ENCODE measurements at places on chromosomes 13 and 19.
A peak's percentile ranks its signal among the peaks of the same experiment; 100 is the strongest.

DNA sequence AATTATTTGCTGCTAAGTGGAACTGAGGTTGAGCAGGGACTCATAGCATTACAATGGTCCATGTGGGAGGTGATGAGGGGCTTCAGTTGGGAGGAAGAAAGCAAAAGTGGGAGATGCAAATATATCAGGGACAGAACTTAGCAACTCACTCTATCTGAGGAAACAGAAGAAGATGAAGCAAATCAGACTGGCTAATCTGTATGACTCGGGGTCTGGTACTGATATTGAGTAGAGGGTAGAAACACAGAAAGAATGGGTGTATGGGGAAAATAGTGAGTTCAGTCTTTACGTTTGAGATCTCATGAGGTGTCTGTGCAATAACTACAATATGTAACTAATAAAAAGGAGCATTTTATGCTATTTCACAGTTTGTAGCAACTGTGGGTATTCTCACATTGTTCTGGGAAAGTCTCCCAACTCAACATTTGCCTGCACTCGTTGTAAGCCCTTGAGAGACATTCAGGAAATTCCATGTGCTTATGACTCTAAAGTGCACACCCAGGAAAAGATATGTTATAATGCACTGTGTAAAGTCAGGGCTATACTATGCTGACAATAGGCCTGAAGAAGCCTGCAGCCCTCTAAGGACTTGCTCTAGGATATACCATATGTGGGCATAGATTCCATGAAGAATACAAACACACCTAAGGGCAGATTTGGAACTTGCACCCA is 183.5 kb downstream of the SPRY2 start:
- no peak for DNase-seq

- peak; percentile 19 for DNase-seq
These were observed 23.1 kb upstream of the TNFRSF19 start for GRCh38 chr13:23547000-23547590.

GRCh38 chr19:38737281-38737865 is 6.9 kb downstream of the CAPN12 start:
- DNase-seq = no peak

- no peak for DNase-seq
These were observed at the start of gene CEACAM1 for GRCh38 chr19:42528354-42529247. Gene CEACAM1, minus strand, starts transcription at chr19:42528481. Its CDS starts 107 bp downstream, at chr19:42528374.

GRCh38 chr19:1577929-1578618 is 9.9 kb upstream of the MEX3D start:
- no peak for DNase-seq

GRCh38 chr19:12166626-12167025 is 3.7 kb downstream of the ZNF136 start:
- no peak for DNase-seq

DNA sequence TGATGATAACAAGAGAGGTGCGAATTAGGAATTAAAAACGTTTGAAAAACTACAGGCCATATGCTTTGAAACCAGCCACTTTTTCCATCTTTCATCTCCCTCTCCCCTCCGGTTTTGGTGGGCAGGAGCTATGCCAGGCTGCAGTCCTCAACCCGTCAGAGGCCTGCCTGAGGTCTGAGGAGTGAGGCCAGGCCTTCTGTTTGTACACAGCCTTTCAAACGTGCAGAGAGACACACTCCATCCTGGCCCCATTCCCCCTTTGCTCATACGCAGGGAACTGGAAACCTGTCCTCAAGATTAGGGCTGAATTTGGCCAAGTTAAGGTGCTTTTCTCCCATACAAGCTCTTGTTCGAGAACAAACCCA is 74.5 kb downstream of the ZIC5 start:
- no peak for DNase-seq

- DNase-seq = no peak
These were observed 23.5 kb downstream of the CEACAM16 start for GRCh38 chr19:44722131-44723121.

- no peak for DNase-seq
These were observed 66.6 kb downstream of the ARHGEF18 start for GRCh38 chr19:7415163-7415856.

- no peak for DNase-seq
These were observed 12.4 kb downstream of the MAST3 start for GRCh38 chr19:18109733-18110608.

GRCh38 chr13:31468114-31468902 is 268.5 kb downstream of the B3GLCT start:
- DNase-seq = peak; percentile 13

GRCh38 chr13:25375727-25376358 is 4.1 kb downstream of the ATP8A2 start:
- DNase-seq = peak; percentile 74

- DNase-seq = no peak
These were observed 275.4 kb upstream of the OBI1 start for GRCh38 chr13:78934336-78934735.

DNA sequence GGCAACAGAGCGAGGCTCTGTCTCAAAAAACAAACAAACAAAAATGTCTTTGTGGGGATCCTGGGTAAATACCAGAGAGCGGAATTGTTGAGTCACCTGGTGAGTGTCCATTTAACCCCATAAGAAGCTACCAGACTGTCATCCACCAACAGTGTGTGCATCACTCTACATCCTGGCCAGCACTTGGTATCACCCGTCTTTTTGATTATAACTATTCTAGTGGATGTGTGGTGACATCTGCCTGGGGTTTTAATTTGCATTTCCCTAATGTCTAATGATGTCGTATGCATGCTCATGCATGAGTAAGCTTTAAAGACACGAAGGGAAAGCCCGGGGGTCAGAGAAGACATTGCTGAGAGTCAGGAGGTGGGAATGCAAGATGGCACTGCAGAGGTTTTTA is 126.7 kb upstream of the MRI1 start:
- DNase-seq = no peak

GRCh38 chr19:17376935-17377600 is at the start of gene PLVAP:
Gene PLVAP, minus strand, starts transcription at chr19:17377342. Its CDS starts 54 bp downstream, at chr19:17377288.
- DNase-seq = no peak

- no peak for DNase-seq
These were observed 19.2 kb downstream of the ADGRE1 start for GRCh38 chr19:6906559-6907060.

- no peak for DNase-seq
These were observed 86.1 kb upstream of the TUBA3C start for GRCh38 chr13:19267746-19268145.

DNA sequence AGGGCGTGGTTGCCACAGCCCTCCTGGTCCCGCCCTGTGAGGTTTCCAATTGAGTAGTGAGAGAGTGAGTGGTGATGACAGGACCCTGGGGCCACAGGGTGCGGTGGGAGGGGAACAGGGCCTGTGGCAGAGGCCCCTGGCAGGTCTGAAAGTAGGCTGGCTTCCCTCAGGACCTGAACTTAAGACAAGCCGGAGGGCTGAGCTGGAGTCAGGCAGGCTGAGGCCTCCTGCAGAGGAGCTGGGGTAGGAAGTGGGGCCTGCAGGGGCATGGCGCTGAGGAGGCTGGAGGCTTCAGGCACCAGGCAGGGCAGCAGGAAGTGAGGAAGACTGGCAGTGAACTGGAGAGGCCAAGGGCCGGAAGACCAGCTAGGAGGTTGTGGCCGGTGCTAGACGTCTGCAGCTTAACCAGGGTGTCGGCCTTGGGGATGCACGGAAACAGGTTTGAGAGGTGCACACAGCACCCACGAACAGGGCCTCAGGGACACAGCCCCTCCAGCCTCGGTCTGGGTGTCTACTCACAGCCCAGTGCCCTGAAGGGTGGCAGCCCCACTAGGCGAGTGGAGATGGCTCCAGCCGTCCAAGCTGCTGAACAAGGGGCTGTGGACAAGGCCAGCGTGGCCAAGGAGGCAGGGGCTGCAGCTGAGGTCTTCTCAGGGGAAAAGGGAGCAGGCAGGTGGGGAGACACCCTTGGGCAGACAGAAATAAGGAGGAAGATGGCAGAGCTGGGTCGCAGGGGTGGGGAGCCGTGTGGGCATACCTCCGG is 17.8 kb downstream of the POP4 start:
- no peak for DNase-seq

DNA sequence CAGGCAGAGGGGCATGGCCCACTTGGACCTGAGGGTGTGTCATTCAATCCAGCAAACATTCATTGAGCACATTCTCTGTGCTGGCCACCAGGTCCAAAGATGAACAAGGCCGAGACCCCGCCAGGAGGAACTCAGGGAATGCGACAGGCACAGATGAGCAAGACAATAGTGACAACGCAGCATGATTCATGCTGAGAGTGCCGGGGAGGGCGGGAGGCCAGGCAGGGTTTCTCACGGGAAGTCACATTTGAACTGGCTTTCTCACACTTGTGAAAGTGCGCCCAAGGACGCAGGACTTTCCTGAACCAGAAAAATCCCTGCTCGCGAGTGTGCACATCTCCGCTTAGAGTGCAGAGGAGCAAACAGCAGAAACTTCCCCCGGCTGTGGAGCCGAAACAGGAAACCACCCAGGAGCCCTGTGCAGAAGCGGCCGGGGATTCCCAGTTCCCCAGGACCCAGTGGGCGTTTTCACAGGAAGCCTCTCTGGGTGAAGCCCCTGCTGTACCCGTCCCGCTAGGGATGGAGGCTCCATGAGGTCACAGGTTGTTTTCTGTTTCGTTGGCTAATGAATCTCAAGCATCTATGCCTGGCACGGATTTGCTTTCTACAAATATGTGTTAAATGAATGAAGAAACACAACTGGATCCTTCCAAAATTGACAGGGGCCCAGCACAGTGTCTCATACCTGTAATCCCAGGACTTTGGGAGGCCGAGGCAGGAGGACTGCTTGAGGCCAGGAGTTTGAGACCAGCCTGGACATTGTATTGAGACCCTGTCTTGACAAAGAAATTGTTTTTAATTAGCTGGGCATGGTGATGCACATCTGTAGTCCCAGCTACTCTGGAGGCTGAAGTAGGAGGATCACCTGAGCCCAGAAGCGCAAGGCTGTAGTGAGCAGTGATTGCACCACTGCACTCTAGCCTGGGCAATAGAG is 68.4 kb upstream of the TM9SF2 start:
- no peak for DNase-seq

GRCh38 chr13:46810440-46810839 is 13.5 kb upstream of the ESD start:
- DNase-seq = no peak

DNA sequence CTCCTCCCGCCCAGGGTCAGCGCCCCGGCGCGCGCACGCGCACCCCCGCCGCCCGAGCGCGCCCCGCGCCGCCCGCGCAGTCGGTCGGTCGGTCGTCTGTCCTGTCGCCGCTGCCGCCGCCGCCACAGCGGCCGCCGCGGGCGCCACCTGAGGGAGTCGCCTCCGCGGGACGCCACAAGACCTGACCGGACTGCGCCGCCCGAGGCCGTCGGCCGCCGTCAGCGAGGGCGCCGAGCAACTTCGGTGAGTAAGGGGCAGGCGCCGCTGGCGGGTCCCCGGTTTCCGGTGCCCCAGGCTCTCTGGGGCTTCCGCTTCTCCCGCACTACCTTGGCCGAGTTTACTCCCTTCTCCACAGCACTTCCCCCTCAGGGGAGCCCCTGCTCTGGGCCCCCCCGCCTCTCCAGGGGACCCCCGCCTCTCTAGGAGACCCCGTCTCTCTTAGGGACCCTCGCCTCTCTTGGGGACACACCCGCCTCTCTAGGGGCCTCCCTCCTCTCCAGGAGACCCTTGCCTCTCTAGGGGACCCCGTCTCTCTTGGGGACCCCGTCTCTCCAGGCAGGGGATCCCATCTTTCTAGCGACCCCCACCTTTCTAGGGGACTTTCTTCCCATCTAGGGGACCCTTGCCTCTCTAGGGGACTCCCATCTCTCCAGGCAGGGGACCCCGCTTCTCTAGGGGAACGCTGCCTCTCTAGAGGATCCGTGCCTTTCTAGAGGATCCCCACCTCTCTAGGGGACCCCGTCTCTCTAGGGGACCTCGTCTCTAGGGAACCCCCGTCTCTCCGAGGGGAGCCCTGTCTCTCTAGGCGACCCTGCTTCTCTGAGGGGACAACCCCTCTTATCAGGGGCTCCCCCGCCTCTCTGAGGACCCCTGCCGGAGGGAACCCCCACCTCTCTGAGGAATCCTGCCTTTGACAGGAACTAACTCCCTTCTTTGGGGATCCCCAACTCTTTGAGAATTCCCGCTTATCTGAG is 19.3 kb upstream of the GATAD2A start:
- no peak for DNase-seq

DNA sequence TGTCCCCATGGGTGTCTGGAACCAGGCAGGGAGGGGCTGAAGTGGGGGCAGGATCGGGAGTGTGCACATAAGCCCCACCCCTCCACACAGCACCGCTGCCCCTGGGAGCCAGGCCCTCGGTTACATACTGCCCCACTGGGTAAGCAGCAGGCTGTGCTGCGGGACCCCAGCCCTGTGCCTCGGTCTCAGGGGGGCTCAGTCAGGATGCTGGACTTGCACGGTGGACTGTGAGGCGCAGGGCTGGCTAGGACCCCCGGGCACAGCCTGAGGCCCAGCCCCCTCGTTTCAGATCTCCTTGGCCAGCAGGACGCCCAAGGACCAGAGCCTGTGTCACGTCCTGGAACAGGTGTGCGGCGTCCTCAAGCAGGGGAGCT is 16.3 kb downstream of the MPND start:
- no peak for DNase-seq

DNA sequence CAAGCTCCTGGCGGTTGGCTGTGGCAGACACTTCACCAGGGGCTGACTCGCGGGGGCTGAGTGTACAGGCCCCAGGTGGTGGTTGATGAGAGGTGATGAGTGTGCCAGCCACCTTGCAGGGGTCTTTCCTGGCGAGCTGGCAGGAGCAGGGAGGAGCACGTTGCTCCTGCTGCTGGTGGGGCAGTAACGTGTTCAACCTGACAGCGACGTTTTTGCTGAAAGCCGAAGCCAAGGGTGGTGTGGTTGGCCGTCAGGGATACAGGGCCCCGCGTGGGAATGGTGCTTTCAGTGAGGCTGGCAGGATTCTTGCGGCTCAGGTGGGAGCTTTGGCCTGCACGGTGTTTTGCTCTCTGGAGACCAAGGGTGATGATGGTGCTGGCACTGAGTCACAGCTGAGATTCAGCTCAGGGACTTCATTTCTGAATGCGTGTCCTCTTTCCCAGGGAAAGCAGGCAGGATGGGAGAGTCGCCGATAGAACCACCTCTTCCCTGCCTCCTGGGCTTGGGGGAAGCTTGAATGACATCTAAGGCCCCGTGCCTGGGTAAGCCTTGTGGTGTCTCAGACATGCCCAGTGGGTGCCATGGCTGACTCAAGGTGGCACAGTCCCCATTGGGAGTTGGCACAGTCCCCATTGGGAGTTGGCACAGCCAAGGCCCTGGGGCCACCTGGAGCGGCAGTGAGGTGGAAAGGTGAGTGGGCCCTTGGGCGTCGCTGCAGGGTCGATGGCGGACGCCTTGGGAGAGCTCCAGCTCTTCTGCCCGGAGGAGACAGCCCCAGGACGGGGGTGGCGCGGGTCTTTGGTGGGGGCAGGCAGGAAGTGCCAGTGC is 8.8 kb downstream of the DAZAP1 start:
- DNase-seq = no peak

DNA sequence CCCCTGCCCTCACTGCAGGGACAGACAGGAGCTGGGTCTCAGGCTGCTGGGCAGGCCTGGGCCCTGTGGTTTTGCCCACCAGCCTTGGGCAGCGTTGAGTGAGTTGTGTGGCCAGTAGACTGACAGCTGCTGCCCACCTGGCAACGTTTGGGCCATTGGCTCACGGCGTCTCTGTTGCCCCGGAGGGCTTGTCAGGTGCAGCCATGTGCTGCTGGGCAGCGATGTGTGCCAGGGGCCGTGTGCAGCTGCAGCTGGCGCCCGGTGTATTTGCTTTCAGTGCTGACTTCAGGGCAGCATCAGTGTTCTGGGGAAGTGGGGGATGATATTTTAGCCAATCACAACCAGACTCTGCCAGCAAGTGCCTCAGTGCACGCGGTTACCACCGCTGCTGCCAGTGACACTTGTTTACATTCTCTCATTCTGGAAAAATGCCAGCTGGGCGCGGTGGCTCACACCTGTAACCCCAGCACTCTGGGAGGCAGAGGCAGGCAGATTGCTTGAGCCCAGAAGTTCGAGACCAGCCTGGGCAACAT is 10.6 kb downstream of the FZR1 start:
- DNase-seq = peak; percentile 23

GRCh38 chr13:19737844-19738557 is 44.7 kb downstream of the PSPC1 start:
- DNase-seq = no peak
